ENCODE measurements at places on chromosomes 7 and 10. TPM values are rescaled to one million over a fixed set of nuclear protein-coding genes. Genes with fewer than 3 reads are reported as not detected.

DNA sequence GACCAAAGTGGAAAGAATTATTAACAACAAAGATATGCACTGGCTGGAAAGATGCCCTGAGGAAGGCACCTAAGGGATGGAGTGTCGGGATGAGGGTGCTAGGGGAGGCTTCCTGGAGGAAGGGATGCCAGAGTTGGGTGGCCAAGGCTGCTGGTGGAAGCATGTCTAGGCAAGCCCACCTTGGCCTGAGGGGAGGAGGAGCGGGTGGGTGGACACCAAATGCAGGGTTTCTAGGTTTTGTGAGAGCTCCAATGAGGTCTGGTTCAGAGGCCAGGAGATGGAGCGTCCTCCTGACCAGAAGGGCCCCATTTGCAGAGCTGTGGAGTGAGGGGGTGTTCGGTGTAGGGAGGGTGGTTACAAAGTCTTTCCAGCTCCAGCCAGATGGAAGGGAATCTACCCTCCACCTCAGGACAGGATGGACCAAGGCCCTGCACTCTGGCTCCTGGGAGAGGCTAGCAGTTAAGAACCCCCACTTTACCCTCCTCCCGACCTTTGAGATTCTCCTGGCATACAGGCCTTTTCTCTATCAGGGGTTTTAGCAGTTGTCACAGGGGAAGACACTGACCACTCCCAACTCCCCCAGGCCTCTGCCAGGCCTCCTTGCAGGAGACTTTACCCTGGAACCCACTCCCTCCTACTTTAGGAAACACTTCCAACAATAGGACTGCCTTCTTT lies 3.0 kb upstream of the DDIT4 start:
- no peak for DNase-seq

DNA sequence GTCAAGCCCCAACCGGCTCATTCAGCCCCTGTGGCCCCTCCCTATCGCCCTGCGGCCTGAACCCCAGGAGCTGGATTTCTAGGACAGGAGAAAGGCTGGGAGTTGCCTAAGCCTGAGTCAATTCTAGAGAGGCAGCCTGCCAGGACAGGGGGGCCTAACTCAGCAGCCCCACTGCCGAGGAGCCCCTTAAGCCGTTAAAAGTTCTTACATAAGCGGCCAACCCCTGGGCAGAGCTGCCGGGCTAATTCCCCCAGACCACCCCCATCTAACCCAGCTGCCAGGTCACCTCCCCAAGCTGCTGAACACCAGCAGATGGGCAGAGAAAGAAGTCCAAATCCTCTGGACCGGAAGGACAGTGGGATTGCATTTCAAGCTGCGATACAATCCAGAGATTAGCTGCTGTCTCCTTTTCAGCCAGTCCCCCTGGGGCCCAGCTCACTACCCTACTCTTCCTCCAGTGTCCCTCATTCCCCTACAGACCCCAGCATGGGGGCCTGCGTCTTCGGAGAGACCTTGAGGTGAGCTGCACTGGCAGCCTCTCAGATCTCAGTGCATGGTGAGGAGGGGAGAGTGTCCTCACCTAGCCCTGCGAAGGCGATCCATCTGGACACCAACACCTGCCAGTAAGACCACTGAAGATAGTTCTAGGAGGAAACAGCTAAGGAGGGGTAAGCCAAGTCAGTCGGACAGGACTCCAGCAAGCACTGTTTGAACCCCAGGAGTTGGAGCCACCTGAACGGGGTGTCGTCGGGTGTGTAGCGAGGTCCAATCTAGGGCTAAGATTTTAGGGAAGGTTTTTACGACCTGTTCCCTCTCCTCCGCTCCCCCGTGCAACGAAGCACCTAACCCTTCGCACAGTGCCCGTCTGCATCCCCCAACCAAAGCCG lies 830 bp downstream of the IMPDH1 start:
- peak; percentile 73 for DNase-seq

DNA sequence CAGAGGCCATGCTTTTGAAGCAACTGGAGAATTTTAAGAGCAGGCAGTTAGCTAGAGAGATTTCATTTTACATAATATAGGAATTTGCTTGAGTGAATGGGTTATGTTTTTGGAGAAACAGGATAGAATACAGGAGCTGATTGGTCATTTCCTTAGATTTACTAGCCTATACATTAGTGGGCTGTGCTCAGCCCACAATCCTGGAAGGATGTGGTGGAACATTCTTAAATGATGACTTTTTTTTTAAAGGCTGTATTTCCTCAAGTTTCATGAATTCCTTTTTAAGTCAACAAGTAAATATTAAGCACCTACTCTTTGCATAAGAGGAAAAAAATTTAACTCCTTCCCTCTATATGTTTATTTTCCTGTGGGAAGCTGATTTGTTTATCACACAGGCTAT lies 314.4 kb upstream of the BMPER start:
- DNase-seq = no peak

DNA sequence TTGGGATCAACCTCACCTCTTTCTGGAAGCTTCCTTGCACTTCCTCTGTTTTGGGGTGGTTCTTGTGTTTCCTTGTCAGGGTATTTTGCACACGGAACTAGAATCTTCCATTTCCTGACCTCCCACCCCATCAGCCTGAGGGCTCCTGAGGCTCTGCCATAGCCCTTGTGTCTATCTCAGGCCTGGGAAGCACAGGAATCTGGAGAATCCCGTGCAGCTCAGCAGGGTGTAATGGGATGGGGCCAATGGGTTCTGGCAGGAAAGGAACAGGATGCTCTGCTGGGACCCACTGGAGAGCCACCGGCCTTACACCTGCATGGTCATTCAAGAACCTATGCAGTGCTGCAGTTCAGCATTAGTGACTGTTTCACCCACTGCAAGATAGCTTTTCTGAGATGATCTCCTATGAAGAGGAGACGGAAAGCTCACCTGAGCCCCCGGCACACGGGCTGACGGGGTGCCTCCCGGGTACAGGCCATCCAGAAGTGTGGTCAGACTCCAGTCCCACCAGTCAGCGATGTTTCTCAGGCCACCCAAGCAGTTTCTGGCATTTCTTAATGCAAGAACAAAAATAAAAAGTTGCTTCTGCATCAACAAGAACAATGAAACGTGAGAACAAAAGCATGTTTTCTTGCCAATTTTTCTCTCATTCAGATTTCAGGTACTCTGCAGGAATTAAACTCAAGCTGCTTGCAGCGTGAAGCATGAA lies 133.2 kb downstream of the PKD1L1 start:
- peak; percentile 6 for DNase-seq

- no peak for DNase-seq
These were observed 24.3 kb upstream of the CALU start for GRCh38 chr7:128714701-128715495.

- no peak for DNase-seq
These were observed 409.8 kb upstream of the ZMIZ1 start for GRCh38 chr10:78658645-78659597.

- DNase-seq = peak; percentile 96
These were observed at the start of gene EIF3A for GRCh38 chr10:119080521-119081259. EIF3A (minus strand) TSS chr10:119080817; CDS start chr10:119080676, 141 bp downstream.

- DNase-seq = no peak
These were observed 11.7 kb upstream of the MKI67 start for GRCh38 chr10:128137877-128138276.

DNA sequence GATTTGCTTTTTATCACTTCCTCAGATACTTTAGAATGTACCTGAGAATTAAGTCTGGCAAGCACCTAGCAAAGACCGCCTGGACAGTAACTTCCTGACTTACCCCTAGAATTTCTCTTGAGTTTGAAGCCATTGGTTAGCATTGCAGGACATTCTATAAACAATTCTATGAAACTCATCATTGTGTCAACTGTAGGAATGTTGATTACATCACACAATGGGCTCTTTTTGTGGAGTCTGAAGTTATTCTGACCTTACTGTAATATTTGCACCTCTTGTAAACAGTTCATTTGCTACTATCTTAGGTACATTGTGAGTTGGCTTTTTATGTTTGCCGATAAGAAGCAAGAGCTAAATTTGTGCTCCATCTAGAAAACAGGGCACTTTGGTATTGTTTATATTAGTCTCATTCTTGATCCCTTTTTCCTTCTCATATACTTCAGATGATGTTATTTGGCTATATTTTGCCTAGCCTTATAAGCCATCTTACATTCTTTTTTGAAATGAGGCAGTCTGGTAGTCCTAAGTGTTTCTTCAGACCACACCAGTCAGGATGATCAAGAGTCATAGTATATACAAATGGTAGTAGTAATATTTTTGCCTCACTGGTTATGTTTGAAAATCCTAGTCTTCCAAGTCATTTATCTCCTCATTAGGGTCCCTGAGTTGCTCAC lies 52.4 kb downstream of the CASD1 start:
- no peak for DNase-seq

DNA sequence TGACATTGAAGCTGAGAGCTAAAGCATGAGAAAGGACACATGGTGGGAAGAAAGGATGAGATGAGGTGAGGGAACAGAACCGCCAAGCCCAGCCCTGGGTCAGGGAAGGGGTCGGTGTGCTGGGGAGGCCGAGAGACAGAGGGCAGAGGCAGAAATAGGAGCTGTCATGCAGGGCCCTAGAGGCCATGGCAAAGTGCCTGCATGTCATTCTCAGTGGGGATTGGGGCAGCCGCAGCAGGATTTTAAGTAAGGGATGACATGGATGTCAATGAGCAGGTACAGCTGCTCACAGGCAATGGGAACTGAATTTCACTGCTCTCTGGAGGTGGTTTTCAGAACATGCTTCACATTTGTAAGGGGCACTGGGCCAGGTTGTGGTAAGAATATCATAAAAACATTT lies 227.4 kb downstream of the RAB11FIP2 start:
- no peak for DNase-seq

GRCh38 chr7:45123913-45124710 lies 12.6 kb upstream of the TBRG4 start:
- no peak for DNase-seq

GRCh38 chr10:91602868-91603568 lies 29.9 kb downstream of the PPP1R3C start:
- no peak for DNase-seq

- no peak for DNase-seq
These were observed 10.7 kb downstream of the SEMA3D start for GRCh38 chr7:85176197-85176596.

- DNase-seq = no peak
These were observed 61.7 kb downstream of the FAM107B start for GRCh38 chr10:14712991-14713424.

- peak; percentile 81 for DNase-seq
These were observed at the start of gene GPR85 for GRCh38 chr7:113086431-113086888. GPR85 (minus strand) TSS chr7:113086827; CDS start chr7:113084721, 2,106 bp downstream.

DNA sequence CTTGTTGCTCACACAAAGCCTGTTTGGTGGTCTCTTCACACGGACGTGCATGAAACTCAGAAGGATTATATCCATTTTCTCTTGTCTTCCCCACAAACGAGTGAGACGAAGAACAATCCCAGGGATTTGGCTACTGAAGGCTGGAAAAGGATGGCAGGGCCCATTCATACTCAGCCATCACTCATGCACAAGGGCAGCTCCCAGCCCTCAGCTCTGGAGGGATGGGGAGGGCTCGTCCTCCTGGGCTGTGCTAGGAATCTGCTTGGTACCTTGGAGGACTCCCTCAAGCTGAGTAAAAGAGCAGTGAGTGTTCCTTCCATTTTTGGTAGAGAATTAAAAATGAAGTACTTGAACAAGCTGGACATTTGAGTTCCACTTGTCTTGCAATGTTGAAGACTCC lies 33.2 kb upstream of the RAB18 start:
- no peak for DNase-seq

DNA sequence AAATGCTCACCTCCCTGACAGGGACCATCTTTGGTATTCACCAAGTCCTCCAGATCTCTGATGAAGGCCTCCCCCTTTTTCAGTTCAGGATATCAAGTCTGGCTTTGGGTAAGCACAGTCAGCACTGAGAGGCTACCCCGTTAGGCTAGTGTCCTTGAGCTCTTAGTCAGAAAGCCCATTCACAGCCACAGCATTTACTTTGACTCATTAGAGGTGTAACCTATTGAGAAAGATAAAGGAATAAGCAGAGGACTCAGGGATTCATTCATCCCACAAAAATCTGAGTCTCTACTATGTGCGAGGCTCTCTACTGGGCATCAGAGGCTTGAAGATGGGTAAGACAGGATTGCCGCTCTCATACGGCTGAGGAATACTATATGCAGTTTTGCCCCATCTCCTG lies 14.0 kb upstream of the RAMP3 start:
- DNase-seq = no peak

- DNase-seq = no peak
These were observed 1113.5 kb upstream of the AUTS2 start for GRCh38 chr7:68484731-68485130.

- DNase-seq = peak; percentile 84
These were observed 14.0 kb downstream of the ITPRIP start for GRCh38 chr10:104324221-104324686.

DNA sequence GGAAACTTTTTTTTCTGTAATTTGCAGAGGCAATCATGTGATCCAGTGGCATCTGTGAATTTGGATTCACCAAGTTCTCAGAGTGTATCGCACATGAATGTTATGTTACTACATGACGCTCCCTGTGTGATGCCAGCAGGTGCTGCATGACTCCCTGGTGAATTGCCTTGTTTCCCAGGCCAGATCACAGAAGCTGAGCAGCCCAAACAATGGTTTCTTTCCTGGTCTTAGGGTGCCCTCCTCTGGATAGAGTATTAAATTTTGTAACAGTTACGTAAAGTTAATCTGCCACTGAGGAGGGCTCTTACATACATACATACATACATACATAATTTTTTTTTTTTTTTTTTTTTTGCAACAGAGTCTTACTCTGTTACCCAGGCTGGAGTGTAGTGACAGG lies 3.6 kb downstream of the ZSCAN21 start:
- DNase-seq = no peak

GRCh38 chr10:95987685-95988426 lies 55.5 kb upstream of the CCNJ start:
- DNase-seq = no peak

- no peak for DNase-seq
These were observed 43.6 kb downstream of the NSUN6 start for GRCh38 chr10:18607503-18608378.

DNA sequence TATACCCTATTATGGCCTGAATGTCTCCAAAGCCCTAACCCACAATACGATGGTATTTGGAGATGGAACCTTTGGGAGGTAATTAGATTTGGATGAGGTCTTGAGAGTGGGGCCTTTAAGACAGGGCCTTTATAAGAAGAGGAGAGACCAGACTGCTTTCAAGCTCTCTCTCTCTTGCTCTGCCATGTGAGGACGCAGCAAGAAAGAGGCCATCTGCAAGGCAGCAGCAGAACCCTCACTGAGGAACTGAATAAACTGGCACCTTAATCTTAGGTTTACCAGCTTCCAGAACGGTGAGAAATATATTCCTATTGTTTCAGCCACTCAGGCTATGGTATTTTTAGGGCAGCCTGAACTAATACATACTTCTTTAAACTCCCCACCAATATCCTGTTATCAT lies 2.0 kb upstream of the GNAI1 start:
- no peak for DNase-seq

IGF2BP3 gene
- 3.3 TPM for total RNA-seq

CCDC136 gene
- total RNA-seq = 3.1 TPM

UCN3 gene
- 1.2 TPM for total RNA-seq

CDHR3 gene
- total RNA-seq = 1.4 TPM

KCP gene
- 1.3 TPM for total RNA-seq

ANKRD7 gene
- not detected for total RNA-seq

LIPM gene
- total RNA-seq = not detected

TMEM270 gene
- total RNA-seq = not detected
